ENCODE measurements at places on chromosomes 2 and 18.

DNA sequence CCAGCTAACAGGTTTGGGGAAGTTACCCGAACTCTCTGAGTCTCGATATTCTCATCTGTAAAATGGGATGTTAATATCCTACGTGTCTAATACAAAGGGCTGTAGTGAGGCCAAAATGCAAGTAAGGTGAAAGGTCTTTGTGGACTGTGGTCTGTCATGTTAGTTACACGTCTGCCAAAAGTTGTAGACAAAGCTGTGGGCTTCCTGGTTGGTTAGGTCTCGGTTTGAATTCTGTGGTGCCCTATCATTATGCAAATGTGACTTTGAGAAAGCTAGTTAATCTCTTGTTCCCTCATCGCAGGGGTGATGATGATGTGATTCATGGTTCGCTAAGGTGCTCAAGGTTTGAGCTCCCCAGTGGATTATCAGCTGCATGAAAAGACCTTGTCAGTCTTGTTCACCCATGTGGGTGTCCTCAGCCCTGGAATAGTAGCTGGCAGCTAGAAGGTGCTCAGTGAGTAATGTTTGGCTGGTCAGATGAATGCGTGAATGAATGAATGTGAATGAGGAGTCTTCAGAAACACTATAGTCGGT, 23.1 kb downstream of the TRIB2 start:
- no peak for DNase-seq

DNA sequence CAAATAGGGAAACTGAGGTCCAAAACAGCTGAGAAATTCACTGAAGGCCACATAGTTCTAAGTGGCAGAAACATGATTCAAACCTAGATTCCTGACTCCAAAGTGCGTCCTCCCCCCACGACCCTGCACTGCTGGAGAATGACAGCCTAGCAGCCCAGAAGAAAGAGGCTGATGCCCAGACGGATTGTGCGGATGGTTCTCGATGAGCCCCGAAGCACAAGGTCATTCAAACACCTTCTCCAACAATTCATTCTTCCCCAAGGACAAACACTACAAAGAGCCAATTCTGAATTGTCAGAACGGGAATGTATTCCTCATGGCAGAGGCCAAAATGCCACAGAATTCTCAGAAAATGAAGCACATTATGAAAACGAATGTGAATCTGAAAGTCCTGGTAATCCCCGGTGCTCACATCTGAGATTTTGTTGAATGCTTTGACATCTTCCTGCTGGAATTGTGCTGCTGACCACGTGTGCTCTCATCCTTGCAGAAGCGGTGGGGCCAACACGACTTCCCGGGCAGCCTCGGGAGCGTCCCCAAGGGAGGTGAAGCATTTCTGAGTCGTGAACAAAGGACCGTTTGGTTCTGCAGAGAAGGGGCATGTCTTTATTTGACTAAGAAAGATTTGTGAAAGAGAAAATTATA, 337.0 kb downstream of the EIPR1 start:
- no peak for DNase-seq

DNA sequence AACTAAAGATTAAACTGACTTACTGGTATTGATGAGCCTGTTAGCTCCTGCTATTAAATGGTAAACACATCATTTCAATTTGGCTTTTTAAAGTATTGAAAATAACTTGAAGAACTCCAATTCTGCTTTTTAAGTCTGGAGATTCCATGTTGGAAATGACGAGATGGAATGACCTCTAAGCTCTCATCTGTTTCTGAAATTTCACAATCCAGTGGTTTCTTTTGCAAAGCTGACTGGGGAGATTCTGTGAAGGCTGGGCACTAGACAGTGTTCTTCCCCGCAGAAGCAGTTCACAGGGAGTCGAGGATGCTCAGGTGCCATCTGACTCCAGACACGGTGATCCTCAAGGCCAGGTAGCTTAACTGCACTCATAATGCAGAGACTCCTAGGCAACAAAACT, 44.7 kb downstream of the DHRS9 start:
- no peak for DNase-seq

GRCh38 chr2:160478660-160479059, 14.9 kb downstream of the RBMS1 start:
- no peak for DNase-seq

- DNase-seq, result no peak
Observed at GRCh38 chr18:79211844-79212243, 142.7 kb downstream of the ATP9B start.

DNA sequence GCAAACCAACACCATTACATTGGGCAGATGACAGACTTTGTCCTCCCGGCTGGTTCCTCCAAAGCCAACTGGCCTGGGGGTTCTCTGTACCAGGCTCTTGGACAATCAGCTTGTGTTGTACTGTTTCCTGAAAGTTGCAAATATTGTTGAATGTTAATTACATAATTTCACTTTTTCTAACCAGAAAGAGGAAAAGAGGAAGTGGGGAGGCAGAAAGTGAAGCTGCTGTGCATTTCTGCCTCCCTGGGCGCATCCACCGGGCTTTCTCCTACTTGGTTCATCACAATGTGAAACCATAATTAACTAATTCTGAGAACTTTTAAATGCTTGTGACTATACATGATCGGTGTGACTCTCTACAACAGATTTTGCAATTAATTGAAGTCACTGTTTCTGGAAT, 10.1 kb downstream of the TWIST2 start:
- no peak for DNase-seq

DNA sequence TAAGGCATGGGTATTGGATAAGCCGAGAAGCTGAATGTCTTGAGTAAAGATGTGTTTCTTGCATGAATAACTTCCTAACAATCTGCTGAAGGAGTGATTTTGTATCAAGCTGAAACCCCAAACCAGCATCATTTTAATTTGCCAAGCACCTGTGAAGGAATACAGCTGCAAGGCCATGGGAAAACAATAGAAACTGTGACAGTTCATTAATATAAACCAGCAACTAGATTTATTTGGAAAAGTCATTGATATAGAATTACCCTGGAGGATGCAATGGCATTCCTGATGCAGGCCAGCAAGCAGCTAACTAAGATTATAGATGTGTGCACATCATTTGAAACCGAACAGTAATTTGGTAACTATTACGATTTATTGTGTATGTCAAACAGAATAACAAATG, 155.7 kb upstream of the TCF4 start:
- DNase-seq, result no peak

DNA sequence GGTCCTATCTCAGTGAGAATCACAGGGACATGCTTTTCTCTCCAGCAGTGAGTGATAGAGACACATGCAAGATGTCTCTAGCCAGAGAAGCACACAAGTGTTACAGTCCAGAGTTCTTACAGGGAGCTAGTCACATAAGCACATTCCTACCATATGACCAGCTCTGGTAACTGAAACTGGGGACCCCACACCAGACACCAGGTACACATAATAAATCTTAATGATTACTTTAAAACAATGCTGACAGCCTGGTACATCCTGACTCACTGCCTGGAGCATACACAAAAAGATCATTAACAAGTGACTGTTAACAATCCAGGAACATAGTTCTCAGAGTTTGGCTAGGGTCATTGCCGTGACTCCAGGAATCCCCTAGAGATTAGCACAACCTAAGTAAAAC, 53.6 kb downstream of the GALNT1 start:
- no peak for DNase-seq

DNA sequence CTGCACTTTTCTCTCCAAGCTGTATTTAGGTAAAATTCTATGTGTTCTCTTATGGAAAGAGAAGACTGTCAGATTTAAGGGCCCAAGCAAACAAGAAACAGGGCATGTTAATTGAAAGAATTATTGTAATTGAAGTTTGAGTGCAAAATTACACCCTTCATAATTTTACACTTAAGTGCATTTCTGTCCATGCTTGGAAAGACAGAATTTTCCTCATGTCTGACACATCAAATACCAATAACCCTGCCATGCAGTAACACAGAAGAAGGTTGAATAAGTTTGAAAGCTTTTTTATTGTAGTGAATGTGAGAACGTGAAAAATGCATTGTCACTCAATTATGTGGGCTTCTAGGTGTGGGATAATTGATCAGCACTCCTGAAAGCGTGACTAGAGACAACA, 52.9 kb upstream of the PARD3B start:
- DNase-seq, result no peak

DNA sequence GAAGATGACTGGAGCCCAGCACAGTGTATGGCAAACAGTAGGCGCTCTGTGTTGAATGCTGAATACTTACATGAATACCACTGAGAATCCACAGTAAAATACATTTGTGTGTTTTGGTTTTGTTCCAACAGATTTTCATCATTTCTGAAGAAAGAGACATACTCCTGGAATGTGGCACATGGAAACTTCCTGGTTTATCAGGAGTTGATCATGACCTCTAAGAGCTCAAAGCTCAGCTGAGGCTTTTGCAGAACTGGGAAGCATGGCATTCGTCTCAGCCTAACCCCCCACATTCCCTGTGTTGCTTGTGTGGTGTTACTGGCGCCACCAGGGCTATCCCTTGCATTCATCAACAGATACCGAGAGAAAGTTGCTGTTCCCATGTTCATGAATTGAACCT, 316.9 kb upstream of the REV1 start:
- DNase-seq, result no peak

DNA sequence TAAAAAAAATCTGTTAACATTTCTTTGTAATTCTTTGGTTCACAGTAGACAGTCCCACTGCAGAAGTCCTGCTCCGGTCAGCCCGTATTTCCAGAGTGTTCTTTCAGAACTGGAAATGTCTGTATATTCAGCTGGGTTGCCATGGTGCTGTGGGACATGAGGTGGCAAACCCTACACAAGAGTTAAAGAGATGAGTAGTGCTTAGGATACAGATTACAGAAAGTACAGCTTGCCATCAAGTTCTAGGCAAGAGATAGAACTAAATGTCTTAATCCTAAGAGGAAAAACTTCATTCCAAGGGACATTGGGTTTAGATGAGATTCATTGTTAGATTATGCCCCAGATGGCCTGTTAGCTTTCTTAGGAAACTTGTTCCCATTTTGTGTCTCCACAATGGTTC, 60.1 kb downstream of the FMNL2 start:
- no peak for DNase-seq

- DNase-seq, result no peak
Observed at GRCh38 chr2:64768491-64769005, 114.8 kb upstream of the SERTAD2 start.

DNA sequence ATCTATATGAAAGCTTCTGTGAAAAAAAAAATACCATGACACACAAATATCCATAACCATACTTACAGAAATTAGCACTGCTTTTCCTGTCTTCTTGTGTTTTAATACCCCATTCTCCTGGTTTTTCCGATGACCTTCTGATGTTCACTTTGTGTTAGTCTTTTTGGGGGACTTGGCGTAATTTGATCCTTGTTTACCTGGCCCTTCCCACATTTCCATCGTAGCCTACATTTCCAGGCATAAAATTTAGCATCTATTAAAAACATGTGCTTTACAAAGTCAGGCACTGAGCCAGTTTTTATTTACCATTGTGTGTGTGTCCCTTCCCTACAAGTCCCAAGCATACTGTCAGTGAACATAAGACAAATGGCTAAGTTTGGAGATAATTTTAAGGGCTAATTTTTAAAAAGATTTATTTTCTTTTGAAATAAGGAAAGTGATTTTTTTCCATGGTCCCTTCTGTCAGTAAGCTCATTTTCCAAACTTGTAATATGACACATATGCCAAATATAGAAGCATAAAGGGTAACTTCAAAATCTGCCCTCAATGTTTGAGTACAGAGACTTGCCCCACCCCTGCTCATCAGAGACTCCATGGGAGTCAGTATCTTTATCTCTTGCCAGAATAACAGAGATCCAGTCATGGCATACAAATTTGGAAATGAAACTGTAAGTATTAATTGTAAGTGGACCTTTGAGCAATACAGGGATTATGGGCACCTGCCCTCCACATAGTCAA, 27.3 kb downstream of the SESTD1 start:
- DNase-seq, result no peak

- DNase-seq, result no peak
Observed at GRCh38 chr2:42342061-42342794, 18.8 kb downstream of the COX7A2L start.

GRCh38 chr2:35343135-35343534, 1012.4 kb upstream of the CRIM1 start:
- DNase-seq, result no peak

DNA sequence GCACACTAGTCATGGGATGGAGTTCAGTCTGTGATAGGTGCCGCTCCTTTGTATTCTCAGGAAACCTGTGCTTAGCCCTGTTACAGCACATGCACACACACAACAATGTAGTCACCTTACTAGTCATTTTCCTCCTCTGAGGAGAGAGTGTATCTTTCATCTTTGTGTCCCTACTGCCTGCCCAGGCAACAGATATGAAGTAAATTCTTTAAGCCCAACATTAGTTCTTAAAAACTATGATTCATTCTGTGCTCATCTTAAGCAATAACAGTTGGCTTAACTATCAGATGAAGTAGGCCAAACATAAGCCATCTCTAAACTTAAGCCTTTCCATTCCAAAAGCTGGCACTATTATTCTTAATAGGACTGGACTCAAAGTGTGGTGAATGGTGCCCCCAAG, 186.5 kb downstream of the LNPK start:
- DNase-seq, result no peak

DNA sequence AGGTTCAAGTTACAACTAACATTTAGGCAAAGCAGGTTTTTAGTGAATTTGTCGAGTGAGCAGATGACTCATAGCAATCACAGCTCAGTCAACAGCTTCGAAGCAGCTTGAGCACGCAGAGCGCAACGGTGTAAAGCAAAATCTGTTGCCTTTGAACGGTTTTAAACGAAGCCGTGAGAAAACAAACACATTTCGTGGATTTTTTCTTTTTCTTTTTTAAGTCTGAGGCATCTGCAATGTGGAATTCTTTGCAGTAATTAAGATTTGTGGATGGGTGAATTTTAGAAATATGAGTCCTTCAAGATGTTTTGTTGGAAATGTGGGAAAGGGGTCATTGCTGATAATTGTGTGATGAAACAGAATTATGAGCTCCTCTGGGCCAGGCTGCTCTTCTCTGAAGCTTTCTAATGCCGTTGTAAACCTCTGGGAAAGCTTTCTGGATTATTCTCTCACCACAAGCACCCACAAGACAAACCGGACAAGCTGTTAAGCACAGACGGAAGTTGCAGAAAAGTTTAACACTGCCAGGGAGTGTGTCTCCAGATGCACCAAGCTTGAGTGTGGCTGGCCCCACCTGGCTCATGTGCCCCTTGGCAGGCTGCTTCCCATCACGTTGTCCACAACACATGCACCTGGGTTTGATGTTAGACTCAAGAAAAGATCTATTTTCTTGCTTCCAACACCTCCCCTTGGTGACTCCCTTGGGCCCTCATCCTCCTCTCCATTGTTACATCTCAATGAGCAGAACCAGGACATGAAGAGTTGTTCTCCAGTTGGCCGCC, 224.7 kb downstream of the ACKR3 start:
- DNase-seq, result no peak

DNA sequence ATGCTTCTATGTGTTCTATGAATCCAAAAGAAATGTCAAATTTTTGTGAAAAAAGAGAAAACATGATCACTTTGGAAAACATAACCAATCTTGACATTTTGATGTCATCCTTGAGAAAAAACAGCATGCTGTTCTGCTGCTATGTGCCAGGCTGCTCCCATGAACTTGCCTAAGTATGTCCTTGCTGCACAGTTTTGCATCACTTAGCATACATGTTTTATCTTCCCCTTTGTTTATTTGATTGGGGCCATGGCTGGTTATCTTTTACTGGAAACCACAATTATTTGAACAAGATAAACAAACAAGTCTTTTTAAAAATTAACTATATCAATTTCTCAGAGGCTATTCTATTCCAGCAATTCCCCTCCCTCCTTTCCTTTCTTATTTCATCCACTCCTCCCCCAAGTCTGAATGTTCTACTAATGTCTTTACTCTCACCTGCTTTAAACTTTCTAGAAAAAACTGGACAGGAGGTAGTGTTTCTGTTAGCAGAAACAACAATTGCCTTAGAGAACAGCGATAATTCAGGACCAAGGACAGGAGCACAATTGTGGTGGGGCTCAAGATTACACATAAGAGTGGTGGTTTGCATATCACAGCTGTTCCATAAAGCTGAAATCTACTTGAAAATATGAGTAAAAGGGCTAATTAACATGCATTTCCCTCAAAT, 6.7 kb downstream of the AOX1 start:
- DNase-seq, result no peak

All from stimulated activated CD4-positive, alpha-beta T cell treated with anti-CD3 and anti-CD28 coated beads, TNF-alpha, amount 100 ng/mL, for 24 hours (primary cell).